CD8-positive, alpha-beta memory T cell (primary cell): ENCODE measurements at places on chromosomes 16 and 17.
A peak's percentile ranks its signal among the peaks of the same experiment; 100 is the strongest.

DNA sequence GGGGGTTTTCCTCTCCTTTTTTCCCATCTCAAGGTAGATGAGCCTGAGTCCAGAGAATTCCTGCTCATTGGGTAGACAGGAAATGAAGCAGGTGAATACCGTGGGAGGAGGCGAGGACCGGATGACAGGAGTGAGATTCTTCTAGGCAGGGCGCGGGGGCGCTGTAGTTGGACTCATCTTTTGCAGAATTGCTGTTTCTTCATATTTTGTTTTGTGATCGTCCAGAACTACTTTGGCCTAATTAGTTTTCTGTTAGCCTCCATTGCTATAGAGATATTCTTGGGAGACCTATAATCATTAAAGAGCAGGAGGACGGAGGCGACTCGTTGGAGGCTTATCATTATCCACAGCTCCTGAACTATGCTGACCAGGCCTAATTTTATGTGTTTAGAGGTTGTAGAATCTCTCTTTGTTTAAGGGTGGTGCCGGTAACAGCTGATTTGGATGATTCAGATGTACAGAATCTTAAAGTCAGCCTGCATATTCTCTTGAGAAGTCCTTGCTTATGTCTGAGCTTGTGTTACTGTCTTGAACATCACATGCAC, 650 bp downstream of the ATP6V0A1 start:
- DNase-seq: no peak

- DNase-seq: no peak
Observed at GRCh38 chr17:50174444-50174843, 8.6 kb downstream of the SGCA start.

DNA sequence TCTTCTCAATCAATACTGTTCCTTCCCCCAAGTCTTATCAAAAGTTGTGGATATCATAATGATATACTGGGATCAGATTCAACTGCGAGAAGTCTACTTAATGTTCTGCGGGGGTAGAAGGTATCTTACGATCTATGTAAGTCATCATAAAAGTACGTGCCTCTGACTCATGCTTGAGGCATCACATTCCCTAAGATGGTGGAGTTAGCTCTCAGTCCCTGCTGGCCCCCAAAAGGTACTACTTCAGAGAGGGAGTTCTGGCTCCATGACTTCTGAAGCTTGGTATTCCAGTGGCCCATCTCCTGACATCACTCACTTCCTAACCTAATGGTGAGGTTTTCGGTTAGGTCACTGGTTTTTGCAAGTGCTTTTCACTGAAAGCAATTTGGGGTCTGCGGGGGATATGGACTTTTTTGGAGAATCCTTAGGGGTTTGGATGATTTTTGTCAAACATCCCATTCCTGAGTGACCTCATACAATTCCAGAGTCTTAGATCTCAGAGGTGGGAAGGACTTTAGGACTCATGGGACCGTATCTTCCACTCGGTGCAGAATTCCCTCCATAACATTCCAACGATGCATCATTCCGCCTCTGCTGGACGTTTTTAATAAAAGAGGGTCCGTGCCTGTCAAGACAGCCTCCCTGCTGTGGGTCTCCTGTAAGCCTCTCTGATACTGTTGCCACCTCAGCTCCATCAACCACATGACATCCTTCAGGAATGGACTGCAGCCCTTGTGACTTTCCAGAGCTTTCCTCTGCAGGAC, 74.3 kb downstream of the DYNLRB2 start:
- no peak for DNase-seq

- DNase-seq: no peak
Observed at GRCh38 chr16:52573365-52574299, 26.7 kb upstream of the TOX3 start.

DNA sequence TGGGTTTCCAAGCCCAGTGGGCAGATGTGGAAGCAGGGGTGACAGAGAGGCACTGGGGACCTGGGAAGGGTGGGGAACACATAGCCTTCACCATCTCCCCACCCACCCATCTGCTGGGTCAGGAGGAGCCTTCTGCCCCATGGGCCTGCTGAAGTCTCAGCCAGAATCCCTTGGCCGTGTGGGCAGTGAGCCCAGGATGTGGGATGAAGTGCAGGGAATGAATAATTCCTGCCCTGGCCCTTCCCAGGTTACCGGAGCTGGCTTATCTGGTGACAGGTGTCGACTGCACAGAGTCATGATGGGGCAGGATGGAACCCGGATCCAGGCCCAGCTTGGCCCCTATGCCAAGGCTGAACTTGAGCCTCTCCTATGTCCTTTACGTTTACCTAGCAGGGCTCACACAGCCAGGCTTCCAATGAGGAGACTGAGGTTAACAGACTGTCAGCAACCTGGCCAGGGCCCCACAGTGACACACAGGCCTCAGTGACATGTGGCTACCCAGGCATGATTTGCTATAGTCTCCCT, 17.5 kb downstream of the ATP2A3 start:
- no peak for DNase-seq

DNA sequence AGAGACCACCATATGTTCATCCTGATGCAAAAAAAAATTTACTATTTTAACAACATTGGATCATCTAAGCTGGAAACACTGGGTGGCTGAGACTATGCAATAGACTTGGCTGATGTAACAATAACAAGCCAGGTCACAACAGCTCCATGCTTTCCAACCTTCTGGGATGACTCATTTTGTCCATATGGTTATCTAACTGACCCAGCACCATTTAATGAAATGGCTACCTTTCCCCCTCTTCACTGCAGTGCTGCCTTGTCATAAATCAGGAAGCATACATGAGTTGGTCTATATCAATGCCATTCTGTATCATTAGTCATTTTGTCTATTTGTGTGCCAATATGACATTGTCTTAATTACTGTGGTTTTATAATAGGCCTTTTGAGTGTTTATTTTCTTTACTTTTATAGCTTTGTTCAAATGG, 217.6 kb upstream of the KCNJ16 start:
- DNase-seq: no peak

GRCh38 chr17:27558842-27559505, 72.0 kb upstream of the LGALS9 start:
- DNase-seq: no peak

DNA sequence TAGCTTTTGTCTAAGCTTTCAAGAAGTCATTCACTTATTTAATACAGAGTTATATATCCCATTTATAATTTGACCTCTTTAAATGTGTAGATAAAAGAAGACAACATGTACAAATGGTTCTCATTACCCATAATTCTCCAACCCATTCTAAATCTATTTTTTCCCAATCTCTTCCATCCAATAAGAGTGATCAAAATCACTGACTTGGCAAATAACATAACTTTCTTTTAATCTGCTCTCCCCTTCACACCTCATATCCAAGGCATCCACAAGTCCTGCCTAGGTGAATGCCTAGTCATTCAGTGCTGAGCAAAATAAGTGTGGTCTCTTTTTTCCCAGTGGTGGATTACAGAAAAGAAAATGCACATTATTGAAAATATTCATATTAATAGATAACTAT, 1231.1 kb downstream of the CDH11 start:
- DNase-seq: no peak

GRCh38 chr16:57647136-57647875, 18.9 kb downstream of the ADGRG1 start:
- DNase-seq: no peak

- DNase-seq: no peak
Observed at GRCh38 chr17:83185023-83186002, 105.9 kb downstream of the METRNL start.

- DNase-seq: no peak
Observed at GRCh38 chr16:57144027-57144426, 41.8 kb downstream of the PSME3IP1 start.

DNA sequence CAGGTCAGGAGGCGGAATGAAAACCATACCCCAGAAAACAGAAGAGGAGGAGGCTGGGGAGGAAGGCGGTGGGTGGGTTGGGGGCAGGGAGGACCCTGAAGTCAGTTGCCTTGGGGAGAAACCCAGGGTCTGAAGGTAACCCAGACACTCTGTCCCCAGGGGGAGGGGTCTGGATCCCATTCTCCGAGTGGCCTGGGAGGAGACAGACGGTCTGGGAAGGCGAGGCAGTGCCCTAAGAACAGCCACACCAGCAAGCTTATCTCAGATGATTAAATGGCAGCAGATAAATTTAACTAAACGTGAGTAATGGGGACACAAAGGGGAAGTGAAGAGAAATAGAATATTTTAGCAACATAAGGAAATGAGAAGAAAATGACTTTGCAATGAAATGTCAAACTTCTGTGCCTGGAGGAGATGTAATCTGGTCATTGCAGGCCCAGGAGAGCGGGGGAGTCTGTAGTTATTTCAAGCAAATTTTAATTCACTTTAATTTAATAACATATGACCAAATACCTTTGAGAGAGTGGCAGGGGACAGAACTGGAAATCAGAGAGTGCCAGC, 21.4 kb upstream of the ZFP90 start:
- no peak for DNase-seq

DNA sequence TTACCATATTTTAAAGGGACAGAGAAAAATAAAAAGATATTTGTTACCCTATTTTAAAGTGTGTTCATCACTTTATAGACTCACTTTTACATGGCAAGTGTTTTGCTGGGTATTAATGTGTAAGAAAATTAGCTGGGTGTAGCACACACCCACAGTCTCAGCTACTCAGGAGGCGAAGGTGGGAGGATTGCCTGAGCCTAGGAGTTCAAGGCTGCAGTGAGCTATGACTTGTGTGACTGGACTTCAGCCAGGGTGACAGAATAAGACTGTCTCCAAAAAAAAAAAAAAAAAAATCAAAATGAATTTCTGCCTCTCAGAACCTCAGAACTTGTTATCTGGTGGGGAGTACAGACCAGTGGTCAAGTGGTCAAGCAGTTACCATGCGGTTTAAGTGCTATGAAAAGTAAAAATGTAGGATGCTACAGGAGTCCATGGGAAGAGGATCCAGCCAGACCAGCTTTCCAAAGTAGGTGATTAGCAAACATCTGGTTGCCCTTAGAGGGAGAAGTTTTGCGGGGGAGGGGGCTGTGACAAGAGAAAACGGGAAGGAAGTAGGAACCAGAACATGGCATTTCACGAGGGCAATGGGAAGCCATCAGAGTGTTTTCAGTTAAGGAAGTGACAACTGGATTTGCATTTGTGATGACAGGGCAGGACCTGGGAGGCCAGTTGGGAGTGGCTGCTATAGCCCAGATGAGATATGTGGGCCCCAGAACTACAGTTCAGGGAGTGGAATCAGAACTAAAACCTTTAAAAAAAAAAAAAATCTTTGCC, 13.9 kb downstream of the CNEP1R1 start:
- DNase-seq: no peak

- DNase-seq: peak; percentile 41
Observed at GRCh38 chr17:68011199-68011665, 15.0 kb upstream of the C17orf58 start.

DNA sequence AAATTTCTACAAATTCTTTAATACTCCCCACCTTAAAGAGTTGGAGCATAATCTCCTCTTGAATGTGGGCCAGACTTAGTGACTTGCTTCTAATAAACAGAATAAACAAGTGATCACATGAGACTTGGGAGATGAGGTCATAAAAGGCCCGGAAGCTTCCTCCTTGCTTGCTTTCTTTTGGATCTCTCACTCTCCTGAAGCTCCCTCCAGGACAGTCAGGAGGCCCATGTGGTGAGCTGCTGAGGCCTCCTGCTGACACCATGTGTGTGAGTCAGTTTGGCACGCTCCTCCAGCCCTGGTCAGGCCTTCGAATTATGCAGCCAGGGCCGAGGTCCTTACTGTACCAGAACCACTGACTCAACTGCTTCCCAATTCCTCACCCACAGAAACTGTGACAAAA, 53.2 kb downstream of the NDEL1 start:
- DNase-seq: no peak

DNA sequence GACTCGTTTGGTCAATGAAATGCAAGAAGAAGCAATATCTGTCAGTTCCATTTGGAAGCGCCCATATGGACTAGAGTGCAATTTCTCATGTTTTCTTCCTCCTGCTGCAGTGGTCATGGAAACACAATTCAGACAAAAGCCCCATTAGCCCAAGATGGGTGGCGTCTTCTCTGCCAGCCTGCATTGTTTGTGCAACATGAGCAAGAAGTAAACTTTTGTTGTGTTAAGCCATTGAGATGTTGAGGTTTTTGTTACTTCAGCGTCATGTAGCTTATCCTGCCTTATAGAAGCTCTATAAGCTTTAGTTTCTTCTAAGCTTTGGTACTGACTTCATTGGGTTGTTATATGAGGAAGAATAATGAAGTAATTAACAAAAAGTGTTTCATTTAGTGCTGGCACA, 137.4 kb downstream of the NPIPB5 start:
- no peak for DNase-seq

DNA sequence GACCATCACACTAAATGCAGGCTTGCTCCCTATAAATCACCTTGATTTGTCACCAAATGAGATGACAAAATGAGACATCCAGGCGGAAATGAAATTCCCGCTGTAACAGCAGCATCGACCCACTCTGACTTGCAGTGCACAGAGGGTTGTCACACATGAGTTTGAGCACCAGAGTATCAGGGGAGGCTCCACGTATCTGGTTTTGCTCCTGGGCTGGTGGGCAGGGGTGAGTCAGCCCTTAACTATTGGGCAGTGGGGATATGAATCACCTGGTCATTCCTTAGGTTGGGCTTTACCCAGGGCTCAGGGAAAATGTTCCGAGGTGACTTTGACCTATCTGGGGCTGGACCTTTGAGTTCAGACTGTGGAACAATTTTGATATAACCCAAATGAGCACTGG, 245.2 kb upstream of the CCL2 start:
- no peak for DNase-seq

- no peak for DNase-seq
Observed at GRCh38 chr17:32732296-32732642, 144.7 kb downstream of the MYO1D start.

GRCh38 chr16:74216319-74216718, 80.3 kb upstream of the PSMD7 start:
- no peak for DNase-seq

DNA sequence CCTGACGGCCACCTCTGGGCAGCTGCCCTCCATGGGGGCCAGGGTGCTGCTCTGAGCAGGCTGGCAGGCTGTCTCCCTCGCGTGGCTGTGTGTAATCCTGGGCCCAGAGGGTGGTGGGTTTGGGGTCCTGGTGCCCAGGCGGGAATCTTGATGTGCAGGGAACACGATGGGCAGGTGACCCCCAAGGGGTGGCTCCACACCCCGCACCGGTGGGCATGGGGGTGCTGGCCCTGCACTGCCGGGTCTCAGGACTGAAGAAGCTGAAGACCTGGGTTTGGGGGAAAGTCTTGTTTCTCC, 8.6 kb downstream of the CHMP6 start:
- no peak for DNase-seq

DNA sequence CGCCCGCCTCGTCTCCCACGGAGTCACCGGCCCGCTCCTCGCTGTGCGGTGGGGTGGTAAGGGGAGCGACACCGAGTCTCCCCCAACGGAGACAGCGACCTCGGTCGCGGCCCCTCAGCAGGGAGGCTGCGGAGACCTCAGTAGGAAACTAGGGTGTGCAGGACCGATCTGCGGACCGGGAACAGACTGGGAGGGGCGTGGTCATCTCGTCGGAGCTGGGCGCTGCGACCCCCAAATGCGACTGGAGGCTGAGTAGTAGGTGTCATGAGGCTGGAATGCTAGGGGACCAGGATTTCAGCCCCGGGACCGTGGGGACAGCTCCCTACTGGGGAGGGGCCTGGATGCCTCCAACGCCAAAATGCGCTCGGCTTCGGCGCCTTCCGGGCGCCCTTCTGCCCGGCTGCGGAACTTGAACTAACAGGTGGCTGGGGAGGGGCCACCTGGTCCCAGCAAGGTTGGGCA, 1.3 kb downstream of the CACNG4 start:
- no peak for DNase-seq

- no peak for DNase-seq
Observed at GRCh38 chr17:55664287-55664686, 58.4 kb downstream of the TMEM100 start.

GRCh38 chr16:27334192-27334764, 20.5 kb downstream of the IL4R start:
- no peak for DNase-seq

GRCh38 chr17:32341141-32341856, 674 bp downstream of the C17orf75 start:
- peak; percentile 74 for DNase-seq
